ENCODE measurements at places on chromosomes 3 and 15.

DNA sequence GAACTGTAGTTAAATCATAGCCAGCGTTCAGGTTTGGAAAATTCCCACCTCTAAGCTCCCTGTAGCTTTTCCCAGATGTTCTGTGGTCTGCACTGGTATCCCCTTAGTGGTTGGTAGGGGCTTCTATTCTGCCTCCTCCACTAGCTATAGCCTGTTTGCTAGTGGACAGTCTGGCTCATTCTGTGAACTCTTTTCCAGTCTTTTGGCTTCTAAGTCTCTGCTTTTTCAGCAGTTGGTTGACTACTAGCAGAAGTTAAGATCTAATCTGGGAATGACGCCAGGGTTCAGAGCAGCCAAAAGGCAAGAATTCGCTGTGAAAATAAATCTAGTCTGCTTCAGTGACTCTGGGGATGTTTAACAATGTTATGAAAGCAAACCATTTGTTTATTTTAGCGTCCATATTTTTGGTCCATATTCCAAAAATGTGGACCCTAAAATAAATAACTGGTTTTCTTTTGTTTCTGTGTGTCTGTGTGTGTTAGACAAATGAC is 73.7 kb upstream of the WDR72 start:
- no peak for DNase-seq

- no peak for DNase-seq
Measured at GRCh38 chr3:36295296-36295695, 85.0 kb upstream of the STAC start.

DNA sequence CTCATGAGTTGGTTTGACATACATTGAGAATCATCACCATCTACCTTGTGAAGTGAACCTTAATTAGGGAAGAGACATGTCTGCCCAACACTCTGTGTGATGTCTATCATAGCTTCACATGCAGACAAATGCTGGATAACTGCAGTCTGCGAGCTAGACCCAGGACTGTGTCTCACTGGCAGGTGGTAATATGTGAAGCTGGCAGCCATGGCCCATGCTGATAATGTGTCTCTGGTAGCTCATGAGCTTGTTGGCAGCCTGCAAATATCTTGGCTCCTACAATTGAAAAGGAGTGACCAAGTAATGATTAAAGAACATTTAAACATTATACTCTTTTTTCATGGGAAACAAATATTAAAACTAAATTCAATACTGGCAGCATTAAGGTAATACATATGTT is 234.8 kb downstream of the CHST2 start:
- no peak for DNase-seq

- DNase-seq, result no peak
Measured at GRCh38 chr3:69786854-69787253, 47.6 kb downstream of the MITF start.

DNA sequence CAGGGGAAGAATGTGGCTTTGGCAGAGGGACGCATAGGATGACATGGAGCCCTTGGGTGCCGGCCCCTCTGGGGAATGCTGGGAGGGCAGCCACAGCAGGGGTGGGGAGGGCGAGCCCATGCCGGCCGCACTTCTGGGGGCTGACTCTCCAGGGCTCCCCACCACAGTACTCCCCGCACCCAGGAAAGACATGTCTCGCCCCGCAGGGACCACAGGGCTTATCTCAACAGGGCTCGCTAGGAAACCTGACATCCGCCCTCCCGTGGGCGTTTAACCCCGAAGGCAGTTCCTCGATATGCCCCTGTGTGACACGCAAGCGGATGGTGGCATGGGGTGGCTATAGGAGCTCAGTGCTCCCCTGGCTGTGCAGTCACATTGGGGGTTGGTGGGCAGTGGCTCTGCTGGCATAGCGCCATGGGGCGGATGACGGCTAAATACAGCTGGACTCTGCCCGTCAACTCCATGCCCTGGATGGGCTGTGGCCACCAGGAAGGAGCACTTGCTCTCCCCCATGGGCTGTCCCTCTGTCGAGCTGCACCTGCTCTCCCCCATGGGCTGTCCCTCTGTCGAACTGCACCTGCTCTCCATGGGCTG is 141.4 kb downstream of the ADAMTS17 start:
- no peak for DNase-seq

GRCh38 chr3:56753206-56753820 is 48.4 kb downstream of the ARHGEF3 start:
- no peak for DNase-seq

GRCh38 chr3:60967141-60967540 is 284.1 kb downstream of the FHIT start:
- DNase-seq, result no peak

- no peak for DNase-seq
Measured at GRCh38 chr3:192745150-192745549, 17.8 kb upstream of the FGF12 start.

Data from omental fat pad (tissue), 4 donors.